ENCODE measurements at places on chromosomes 11 and 22. TPM values are rescaled to one million over a fixed set of nuclear protein-coding genes. Genes with fewer than 3 reads are reported as not detected.

The GAS2L1 gene
- 20.0 TPM for total RNA-seq

The RAB1B gene
- total RNA-seq, result 62.6 TPM

The OR5AN1 gene
- not detected for total RNA-seq

The CBLIF gene
- total RNA-seq, result not detected

The PKDREJ gene
- under 0.01 TPM for total RNA-seq

The MGAT3 gene
- total RNA-seq, result not detected

The BAIAP2L2 gene
- total RNA-seq, result 0.33 TPM

The TBX10 gene
- total RNA-seq, result not detected

The P4HA3 gene
- total RNA-seq, result 58.8 TPM

The TMEM121B gene
- under 0.01 TPM for total RNA-seq

The ATM gene
- 80.5 TPM for total RNA-seq

The NXPE4 gene
- not detected for total RNA-seq

The APOL6 gene
- total RNA-seq, result 14.7 TPM

The KCNK7 gene
- total RNA-seq, result 0.17 TPM

The BTBD10 gene
- 103 TPM for total RNA-seq

The ART1 gene
- not detected for total RNA-seq

The TMEM191C gene
- 0.17 TPM for total RNA-seq

The VSTM5 gene
- 0.09 TPM for total RNA-seq

The MS4A18 gene
- not detected for total RNA-seq

The PRSS23 gene
- total RNA-seq, result 78.0 TPM

The GTSE1 gene
- 1.3 TPM for total RNA-seq
